Fibroblast of lung (primary cell): ENCODE measurements at places on chromosomes 2 and 18. TPM values are rescaled to one million over a fixed set of nuclear protein-coding genes. Genes with fewer than 3 reads are reported as not detected.
A peak's percentile ranks its signal among the peaks of the same experiment; 100 is the strongest.

HTR2B gene
- total RNA-seq = 31.1 and 92.5 TPM in 2 replicates

SULT1C2 gene
- total RNA-seq = under 0.01 and 0.26 TPM in 2 replicates

DNA sequence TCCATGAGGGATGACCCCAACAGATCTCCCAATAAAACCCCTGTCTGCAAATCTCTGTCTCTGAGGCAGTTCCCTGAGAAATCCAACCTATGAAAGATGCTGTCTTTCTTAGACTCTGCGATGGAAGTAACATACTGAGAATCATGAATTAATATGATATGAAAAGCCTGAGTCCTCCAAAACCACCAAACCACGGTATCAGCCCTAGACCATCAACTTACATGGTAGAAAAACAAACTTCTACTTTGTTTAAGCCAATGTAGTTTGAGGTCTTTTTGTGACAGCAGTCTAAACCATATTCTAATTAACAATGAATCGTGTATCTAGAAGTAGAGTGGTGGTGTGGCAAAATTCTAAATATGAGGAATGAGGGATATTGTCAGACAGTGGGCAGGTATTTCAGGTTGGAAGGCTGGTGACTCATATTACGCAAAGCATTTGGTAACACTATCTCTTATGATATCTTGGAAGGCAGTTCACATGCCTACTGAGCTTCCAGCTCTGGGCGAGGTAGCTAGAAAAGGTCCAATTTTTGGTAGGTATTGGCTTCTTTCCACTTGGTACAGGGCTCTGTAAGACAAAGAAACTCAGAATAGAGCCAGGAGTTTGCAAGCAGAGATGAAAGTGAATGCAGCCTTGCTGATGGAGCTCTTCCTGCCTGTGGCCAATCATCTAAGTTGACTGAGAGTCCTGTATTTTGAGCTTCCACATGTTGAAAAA lies 215.8 kb downstream of the ZFP36L2 start:
- peak; percentile 35 for DNase-seq

GRCh38 chr2:37698931-37699481 lies 27.6 kb upstream of the CDC42EP3 start:
- peak; percentile 81 for DNase-seq

ANKRD23 gene
- total RNA-seq = 1.0 and 1.3 TPM in 2 replicates

GRCh38 chr18:79522451-79523205 lies 126.9 kb downstream of the NFATC1 start:
- no peak for DNase-seq

XIRP2 gene
- 0.51 and 2.0 TPM in 2 replicates for total RNA-seq

DNA sequence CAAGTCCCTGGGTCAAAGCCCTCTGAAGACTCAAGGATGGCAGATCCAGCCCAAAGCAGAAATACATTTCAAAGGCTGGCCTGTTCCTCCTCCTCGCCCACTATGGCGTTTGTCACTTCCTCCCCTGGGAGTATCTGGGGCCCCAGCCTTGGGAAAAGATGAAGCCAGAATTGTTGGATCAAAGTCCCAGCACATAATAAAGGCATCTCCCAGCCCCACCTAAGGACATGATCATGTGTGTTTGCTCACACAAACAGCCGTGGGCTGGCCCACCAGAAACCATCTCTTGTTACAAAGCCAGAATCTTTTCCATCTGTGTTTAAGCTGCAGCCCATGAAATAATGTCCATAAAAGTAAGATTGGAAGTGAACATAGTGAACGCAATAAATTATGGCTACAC lies 50.1 kb upstream of the HAAO start:
- DNase-seq = no peak

DNA sequence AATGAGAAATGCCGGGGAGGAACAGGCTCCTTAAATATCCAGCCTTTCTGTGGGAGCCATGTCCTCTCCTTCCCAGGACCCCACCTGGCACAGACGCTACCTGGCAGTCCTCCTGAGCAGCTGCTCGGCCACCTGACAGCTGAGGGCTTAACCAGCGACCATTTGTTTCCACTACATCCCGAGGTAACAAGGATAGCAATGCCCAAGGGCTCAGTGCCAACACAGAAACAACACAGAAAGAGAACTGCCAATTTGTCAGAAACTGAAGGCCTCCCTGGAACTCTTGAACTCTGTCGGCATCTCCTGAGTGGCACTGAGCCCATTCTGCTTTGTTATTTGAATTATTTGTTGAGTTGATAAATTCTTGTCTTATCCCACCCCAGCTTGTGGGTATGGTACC lies 122.2 kb upstream of the ARHGAP28 start:
- no peak for DNase-seq

DNA sequence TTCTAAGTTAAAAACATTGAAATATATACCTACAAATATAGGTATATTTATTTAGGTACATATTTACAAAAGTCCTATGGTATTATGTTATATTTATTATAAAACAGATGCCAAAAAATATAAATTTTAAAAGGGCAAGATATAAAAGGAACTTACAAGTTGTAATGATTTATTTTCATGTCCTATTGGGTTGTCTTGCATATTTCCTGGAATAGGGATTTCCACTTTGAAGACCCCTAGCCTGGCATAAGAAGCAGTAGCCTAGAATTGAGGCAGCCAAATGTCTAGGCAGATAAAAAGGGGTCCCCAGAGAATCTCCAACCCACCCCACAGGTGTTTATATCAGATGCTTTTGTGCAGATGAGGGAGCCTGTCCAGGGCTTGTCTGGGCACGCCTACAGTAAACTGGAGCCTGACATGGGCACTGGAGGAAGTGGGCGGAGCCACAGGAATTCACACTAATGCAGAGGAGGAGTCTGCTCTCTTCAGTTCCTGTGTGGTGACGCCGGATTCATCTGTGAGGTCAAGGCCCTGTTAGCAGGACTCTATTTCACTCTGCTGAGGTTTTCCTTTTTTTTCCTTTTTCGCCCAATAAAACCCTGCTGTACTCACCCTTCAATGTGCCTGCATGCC lies 1088.9 kb upstream of the PIK3C3 start:
- DNase-seq = no peak

TGFA gene
- not detected in 2 replicates for total RNA-seq

DNA sequence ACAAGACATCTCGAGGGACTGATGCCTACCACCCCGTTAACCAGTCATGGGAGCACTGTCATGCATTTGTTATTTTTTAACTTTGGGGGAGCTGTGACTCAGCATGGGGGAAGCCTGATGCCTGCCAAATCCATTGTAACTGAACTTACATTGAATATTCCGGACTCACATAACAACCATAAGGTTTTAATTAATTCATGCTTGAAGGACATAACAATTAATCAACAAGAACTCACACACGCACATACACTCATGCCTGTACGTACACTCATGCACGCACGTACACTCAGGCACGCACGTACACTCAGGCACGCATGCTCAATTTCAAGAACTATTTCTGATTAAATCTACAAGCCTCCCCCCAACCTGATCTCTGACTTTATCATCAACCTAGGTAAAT lies 1639.1 kb downstream of the SUCLG1 start:
- DNase-seq = peak; percentile 65

SOWAHC gene
- total RNA-seq = 7.1 and 10.3 TPM in 2 replicates

GRCh38 chr2:11697103-11697871 lies 27.3 kb upstream of the NTSR2 start:
- peak; percentile 79 for DNase-seq

GPBAR1 gene
- total RNA-seq = under 0.01 TPM in 1 of 2 replicates, not detected in the other

GRCh38 chr2:121627525-121628050 lies 21.7 kb downstream of the CLASP1 start:
- no peak for DNase-seq

PRSS56 gene
- total RNA-seq = not detected in 2 replicates
